Stimulated activated CD8-positive, alpha-beta memory T cell treated with anti-CD3 and anti-CD28 coated beads, Interleukin-4, amount 100 ng/mL, for 1 hour (primary cell): ENCODE measurements at places on chromosomes 5 and 9.

- DNase-seq, result no peak
Observed at GRCh38 chr9:93174976-93175375, 9.0 kb upstream of the WNK2 start.

GRCh38 chr9:78595200-78595945, 298.4 kb downstream of the PSAT1 start:
- no peak for DNase-seq

- DNase-seq, result no peak
Observed at GRCh38 chr5:2801577-2802525, 50.4 kb upstream of the IRX2 start.

DNA sequence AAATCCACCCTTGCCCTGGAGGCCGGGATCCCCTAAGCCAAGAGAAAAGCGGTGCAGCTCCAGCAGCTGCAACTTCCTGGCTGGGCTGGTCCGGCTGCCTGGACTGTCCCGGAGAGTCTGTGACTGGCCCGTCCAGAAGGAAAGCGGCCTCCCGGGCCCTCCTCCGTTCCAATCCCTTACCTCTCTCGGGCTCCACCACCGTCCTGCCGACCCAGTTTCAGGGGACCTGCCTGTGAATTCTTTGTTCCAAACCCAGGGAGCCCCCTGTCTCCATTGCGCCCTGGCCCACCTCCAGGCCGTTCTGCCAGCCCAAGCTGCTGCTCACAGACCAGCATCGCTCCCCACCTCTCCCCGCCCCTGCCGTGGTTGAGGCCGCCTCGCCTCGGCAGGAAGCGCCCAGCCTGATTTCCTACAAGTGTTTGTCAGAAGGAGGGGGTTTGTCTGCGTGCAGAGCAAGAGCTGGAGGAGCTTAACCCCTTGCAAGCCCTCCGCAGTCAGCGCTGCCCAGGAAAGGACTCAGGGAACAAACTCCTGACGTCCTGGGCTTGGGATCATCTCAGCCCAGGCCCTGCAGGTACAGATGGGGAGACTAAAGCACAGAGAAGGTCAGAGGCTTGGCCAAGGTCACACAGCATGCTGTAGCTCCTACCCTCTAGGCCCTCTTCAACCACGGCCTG, at the start of gene AKNA:
AKNA (minus strand) TSS at position 303 of the 677 bp plus-strand sequence. CDS start 6,649 bp downstream, outside the sequence.
- peak; percentile 67 for DNase-seq

GRCh38 chr5:92777421-92777820, 803.6 kb downstream of the NR2F1-AS1 start:
- no peak for DNase-seq

DNA sequence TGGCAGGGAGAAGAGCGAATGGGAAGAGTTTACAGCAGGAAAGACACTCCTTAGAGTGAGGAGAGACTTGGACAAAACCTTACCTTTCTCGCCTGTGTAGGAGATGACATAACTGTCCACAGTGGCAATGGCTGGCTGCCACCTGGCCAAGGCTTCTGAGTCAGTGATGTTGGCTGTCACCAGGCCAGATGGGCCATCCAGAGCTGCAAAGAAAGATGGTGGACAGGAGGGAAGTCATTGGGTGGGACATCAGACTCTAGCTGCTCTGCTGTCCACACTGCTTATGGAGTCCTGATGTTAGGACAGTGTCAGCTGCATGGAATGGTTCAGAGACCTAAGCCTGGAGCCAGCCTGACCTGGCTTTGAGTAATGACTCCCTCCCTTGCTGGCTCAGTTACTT, 79.8 kb downstream of the TNC start:
- no peak for DNase-seq

DNA sequence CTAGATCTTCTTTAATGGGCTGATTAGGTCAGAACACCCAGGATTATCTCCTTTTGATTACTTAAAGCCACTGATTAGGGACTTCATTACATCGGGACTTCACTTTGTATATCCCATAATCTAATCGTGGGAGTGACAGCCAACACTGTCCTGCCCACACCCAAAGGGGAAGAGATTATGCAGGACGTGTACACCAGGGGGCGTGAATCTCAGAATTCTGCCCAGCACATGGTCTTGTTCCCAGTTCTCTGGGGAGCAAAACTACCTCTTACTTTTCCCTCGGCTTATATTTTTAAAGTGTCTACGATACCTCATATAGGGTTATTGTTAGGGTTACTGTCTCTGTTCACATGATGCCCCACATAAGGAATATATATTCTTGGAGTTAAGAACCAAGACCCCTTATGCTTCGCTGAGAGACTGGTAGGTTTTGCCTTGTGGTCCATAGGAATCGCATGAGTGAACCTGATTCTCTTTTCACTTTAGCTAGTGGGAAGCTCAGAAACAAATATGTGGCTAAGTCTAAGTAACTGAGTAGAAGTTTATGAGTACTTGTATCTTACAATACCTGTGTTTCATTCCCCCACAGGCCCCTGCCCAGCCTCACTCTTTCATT, 192.7 kb downstream of the GNA14 start:
- DNase-seq, result no peak

- DNase-seq, result no peak
Observed at GRCh38 chr5:179618923-179619554, 4.4 kb downstream of the HNRNPH1 start.

DNA sequence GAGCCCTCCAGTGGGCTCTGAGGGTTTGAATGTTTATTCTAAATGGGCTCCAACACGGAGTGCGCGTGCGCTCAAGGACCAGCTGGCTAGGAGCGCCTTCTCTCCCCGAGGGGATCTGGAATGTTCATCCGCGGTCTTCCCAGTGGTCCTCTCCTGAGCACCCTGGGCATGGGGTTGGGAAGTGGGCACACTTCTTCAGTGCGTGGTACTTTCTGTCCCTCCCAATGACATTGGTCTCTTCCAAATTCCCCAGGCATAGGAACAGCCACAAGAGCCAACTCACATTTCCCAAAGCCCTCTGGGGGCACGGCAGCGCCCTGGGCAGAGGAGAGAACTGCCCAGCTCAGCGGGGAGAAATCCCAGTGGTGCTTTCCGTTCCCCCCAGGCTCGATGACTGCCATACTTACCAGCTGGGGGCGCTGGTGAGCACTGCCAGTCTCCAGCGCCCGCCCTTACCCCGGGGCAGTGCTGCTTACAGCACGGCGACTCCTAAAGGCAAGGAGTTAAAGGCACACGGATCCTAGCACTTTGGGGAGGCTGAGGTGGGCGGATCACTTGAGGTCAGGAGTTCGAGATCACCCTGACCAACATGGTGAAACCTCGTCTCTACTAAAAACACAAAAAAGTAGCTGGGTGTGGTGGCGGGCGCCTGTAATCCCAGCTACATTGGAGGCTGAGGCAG, 29.9 kb upstream of the OBP2B start:
- peak; percentile 34 for DNase-seq

DNA sequence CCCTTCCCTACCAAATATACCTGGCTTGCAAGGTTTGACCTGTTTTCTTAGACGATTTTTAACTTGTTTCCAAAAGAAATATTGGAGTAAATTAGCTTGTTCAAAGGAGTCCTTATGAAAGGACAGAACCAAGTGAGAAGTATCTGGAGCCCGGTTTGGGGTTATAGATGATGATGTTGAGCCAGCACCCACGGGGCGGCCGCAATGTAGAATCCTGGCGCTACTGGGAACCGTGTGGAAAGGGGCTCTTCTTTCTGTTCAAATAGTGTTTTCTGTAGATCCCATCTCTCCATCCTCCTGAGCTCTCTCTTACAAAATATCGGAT, 517 bp upstream of the EXOSC2 start:
- DNase-seq, result no peak

DNA sequence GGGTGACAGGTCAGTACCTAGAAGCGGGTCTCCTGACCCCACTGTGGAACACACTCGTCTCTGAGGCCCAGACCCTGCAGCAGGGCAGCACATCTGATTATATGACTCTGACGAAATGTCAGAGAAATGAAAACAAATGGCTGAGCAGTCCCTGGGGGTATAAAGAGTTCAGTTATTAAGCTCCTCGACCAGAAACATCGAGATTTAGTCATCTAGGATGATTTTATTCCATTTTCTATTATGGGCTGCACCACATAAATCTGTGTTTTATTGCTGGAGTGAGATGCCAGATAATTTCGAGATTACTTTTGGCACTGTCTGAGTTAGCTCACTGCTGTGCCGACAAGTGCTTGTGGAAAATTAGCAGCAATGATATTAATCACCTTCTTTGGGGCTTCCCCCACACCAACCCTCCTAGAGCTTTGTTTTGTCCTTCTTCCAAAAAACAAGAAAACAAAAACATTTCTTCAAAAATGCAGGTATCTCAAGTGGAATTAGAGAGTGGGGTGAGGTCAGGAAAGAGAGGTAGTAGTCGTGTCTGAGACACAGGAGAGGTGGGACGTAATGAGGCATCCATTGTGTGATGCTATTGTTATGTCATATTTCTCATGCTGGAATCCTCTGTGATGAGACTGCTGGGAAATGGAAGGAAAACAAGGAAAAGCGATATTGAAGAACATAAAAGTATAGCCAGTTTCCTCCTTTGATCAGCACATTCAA, 495.5 kb downstream of the DMAC1 start:
- no peak for DNase-seq

DNA sequence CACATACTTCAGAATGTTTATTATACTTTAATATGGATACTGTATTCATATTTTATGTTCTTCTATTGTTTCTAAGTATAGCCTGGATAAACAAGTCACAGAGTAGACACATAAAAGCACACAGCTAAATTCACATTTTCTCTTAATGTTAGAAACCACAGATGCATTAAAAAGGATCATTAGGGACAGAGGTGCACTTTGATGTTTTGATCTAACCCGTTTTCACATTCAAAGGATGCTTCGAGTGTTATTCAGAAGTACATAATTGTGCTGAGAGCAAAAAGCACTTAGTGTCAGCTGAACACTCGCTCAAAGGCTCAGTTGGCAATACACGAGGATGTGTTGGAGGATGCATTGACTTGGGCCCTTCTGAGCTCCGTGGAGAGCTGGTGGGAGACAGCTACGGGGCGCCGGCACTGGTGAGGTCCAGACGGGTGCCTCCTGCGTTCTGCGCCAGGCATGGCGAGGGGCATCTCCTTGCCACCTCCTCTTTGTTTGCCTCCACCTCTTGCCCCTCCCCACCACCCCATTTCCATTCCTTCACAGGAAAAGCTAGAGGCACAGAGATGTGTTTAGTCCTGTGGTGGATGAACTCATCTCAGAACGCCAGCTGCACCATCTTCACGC, 35.5 kb downstream of the MED10 start:
- DNase-seq, result no peak

GRCh38 chr5:39131210-39132127, 57.3 kb upstream of the RICTOR start:
- no peak for DNase-seq

DNA sequence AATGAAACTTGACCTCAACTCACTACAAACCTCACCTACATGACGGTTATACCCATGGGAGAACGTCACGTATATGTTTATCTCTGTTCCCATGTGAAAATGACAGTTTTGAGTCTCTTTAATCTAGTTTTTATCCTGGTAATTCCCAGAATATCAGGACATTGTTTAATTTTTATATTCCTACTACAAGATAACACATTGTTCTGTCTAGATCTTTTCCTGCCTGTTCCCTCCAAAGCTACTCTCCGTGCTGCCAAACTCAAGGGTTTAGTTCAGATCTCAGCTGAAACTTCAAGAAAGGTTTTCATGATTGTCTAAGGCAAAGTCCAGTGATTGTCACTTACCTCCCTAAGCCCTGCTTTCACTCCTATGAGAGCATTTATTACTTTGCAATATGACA, 1159.4 kb upstream of the SEMA6A start:
- no peak for DNase-seq

GRCh38 chr9:126126807-126127206, 199.8 kb upstream of the MVB12B start:
- DNase-seq, result no peak

DNA sequence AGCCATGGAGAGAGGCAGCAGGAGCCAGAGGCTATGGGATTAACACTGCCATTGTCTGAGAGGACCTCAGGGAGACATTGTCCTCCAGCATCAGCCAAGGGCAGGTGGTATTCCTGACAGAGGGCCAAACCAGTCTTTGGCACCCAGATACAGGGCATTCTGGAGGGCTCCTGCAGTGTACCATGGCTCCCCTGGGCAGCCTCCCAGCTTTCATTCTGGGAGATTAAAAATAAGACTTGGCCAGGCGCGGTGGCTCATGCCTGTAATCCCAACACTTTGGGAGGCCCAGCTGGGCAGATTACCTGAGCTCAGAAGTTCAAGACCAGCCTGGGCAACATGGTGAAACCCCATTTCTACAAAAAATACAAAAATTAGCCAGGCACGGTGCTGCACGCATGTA, 4.2 kb downstream of the MTAP start:
- DNase-seq, result no peak

- no peak for DNase-seq
Observed at GRCh38 chr9:128062846-128063831, 4.0 kb downstream of the NAIF1 start.

DNA sequence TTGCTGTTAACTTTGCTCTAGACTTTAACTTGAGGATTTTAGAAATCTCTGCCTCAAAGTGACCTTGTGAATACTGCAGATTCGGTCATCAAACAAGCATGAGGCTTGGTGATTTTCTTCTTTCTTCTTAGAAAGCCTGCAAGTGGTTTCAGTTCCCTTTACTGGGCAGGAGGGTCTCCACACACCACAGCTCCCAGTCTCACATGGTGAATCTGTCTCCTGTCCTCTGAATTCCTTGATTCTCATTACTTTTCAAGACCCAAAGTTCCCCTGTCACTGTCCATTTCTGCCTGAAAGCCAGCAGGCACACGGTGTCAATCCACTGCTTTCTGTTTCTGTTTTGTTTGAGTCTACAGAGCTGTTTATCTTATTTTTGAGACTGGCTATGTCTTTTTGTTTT, 14.1 kb downstream of the HSPB3 start:
- no peak for DNase-seq

DNA sequence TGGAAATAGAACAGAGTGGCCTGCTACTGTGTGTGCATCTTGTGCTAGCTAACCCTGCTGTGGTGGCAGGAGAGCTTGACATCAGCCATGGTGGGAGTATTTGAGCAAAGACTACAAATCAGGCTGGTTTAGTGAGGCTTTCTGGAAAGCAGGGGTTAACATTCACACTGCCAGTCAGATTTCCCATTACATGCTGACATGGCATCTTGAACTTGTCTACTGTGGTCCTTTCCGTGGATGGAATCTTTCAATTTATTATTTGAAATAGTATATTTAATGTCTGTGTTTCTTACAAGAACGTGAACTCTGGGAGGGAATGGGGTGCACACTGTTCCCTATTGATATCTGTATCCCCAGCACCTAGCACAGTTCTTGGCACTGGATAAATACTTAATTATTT, 60.8 kb downstream of the GCNT4 start:
- DNase-seq, result no peak

GRCh38 chr5:88389338-88390095, 120.9 kb upstream of the TMEM161B start:
- no peak for DNase-seq

- DNase-seq, result no peak
Observed at GRCh38 chr9:127535834-127536233, 76.2 kb upstream of the STXBP1 start.

- DNase-seq, result no peak
Observed at GRCh38 chr5:90408571-90409317, 812 bp downstream of the CETN3 start.

GRCh38 chr9:133787754-133788025, 49.5 kb upstream of the SARDH start:
- no peak for DNase-seq

- DNase-seq, result no peak
Observed at GRCh38 chr5:135426102-135427082, 20.8 kb downstream of the DCANP1 start.

- no peak for DNase-seq
Observed at GRCh38 chr9:127751269-127752054, 16.4 kb upstream of the TOR2A start.

GRCh38 chr5:150339841-150340240, 17.7 kb upstream of the TCOF1 start:
- DNase-seq, result no peak
